ENCODE measurements at places on chromosomes 11 and 22. TPM values are rescaled to one million over a fixed set of nuclear protein-coding genes. Genes with fewer than 3 reads are reported as not detected.
A peak's percentile ranks its signal among the peaks of the same experiment; 100 is the strongest.

GRCh38 chr11:69524291-69524882 lies 42.9 kb downstream of the LINC01488 start:
- H3K36me3 ChIP-seq = no peaks in the 10 kb centered on the region
- no peak overlapping the region for H3K27ac ChIP-seq
- H3K4me3 ChIP-seq = no peak overlapping the region
- H3K4me1 ChIP-seq = no peaks in the 10 kb centered on the region
- no peaks in the 10 kb centered on the region for H3K27me3 ChIP-seq
- DNase-seq = no peak

Gene LDHAL6A
- total RNA-seq = 2.4 TPM

DNA sequence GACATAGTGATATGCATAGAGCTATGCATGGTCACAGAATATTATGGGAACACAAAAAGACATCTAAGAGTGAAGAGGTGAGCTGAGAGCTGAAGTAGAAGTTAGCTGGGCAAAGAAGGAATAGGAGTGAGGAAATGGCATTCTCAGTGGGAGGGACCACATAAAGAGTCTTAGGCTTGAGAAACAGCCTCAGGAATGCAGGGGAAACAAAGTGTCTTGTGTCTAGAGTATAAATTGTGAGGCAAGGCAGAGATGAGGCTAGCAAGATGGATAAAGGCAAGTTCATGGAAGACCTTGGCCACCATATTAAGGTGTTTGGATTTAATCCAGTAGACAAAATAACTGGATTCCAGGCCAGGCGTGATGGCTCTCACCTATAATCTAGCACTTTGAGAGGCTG lies 40.6 kb upstream of the CRTAM start:
- no peak overlapping the region for H3K27ac ChIP-seq
- no peaks in the 10 kb centered on the region for H3K36me3 ChIP-seq

DNA sequence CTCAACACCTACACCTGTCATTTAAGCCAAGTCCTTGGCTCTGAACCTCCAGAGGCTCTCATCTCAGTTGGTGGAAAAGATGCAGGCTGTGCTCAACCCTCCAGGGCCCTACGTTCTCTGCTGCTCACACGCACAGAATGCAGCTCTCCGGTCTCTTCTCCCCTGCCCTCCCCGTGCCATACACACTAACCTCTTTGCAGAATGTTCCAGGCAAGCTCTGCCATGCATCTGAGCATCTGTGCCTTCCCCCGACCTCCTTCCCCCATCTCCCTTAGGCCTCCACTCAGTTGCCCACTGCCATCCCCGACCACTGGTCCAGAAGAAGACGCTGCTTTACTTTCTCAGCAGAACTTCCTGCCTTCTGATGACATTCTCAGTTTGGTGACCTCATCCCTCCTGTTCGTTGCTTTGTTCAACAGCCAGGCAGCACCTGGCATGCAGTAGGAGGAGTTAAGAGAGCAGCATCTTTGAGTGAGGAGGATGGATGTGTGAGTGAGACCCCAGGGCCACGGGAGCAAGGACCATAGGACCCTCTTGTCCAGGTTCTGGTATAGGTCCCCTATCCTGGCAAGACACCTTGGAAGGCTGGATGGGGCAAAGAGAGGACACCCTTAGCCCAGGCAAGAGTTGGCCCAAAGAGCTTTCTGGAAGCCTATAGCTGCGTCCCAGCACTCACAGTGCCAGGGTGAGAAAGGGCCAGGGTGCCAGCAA lies 598.0 kb downstream of the BRD1 start:
- no peaks in the 10 kb centered on the region for H3K4me1 ChIP-seq
- no peaks in the 10 kb centered on the region for H3K27me3 ChIP-seq
- H3K27ac ChIP-seq = no peak overlapping the region
- H3K4me3 ChIP-seq = no peak overlapping the region

- no peak overlapping the region for H3K27ac ChIP-seq
- H3K4me3 ChIP-seq = no peak overlapping the region
- no peaks in the 10 kb centered on the region for H3K36me3 ChIP-seq
- no peaks in the 10 kb centered on the region for H3K27me3 ChIP-seq
- peaks cover 7% of the 10 kb centered on the region for H3K4me1 ChIP-seq
Observed at GRCh38 chr11:15965562-15966250, 390.6 kb downstream of the SOX6 start.

DNA sequence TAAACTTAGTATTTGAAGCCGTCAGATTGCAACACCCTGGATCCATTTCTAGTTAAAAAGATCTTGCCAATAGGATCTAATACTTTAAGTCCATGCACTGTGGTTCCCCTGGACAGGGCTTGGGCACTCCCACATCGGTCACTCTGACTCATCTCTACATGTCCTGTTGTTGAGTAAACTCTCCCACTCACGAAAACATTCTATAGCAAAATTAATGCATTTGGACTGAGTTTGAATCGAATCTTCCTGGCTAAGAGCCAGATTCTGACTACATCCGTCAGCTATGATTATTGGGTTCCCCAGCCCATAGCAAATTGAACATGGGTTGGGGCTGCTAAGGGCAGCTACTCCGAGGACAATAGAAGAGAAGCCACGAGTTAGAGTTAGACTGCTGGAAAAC lies 182.1 kb upstream of the SORL1-AS1 start:
- no peaks in the 10 kb centered on the region for H3K36me3 ChIP-seq
- H3K27me3 ChIP-seq = no peaks in the 10 kb centered on the region
- no peak for DNase-seq
- H3K4me3 ChIP-seq = no peak overlapping the region

GRCh38 chr11:29315275-29315674 lies 701.6 kb downstream of the KCNA4 start:
- no peak for DNase-seq
- no peak overlapping the region for H3K4me3 ChIP-seq
- H3K27ac ChIP-seq = no peak overlapping the region
- no peaks in the 10 kb centered on the region for H3K27me3 ChIP-seq
- no peaks in the 10 kb centered on the region for H3K4me1 ChIP-seq

Gene MAP4K2
- 27.7 TPM for total RNA-seq

DNA sequence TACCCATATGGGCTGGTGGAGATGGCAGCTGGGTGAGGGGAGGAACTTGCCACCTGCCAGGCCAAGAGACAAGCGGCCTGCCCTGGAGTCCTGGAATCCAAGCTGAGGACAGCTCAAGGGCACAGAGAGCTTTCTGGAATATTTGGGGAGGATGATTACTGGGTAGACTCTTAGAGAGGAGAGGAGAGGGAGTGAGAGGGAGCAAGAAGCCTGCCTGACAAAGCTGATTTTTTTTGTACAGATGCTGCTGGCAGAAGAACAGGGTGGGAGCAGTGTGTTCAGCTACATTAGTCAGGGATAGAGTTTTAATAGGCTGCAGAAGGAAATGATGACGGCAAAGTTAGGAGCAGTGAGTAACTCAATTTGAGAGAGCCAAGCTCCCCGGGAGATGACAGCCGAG lies 299.3 kb downstream of the NXPE2 start:
- no peaks in the 10 kb centered on the region for H3K27me3 ChIP-seq
- no peak overlapping the region for H3K4me3 ChIP-seq
- DNase-seq = no peak
- H3K4me1 ChIP-seq = no peaks in the 10 kb centered on the region
- no peak overlapping the region for H3K27ac ChIP-seq
- H3K36me3 ChIP-seq = no peaks in the 10 kb centered on the region

- H3K4me1 ChIP-seq = no peaks in the 10 kb centered on the region
- no peaks in the 10 kb centered on the region for H3K36me3 ChIP-seq
- H3K27me3 ChIP-seq = no peaks in the 10 kb centered on the region
- H3K27ac ChIP-seq = no peak overlapping the region
- peak; percentile 49 for DNase-seq
Observed at GRCh38 chr11:116579031-116579653, 193.6 kb downstream of the BUD13 start.

Gene MPZL2
- total RNA-seq = 1.7 TPM

Data from testis (tissue), 5 donors.